Smooth muscle cell of the coronary artery (primary cell): ENCODE measurements at places on chromosomes 11 and 22. TPM values are rescaled to one million over a fixed set of nuclear protein-coding genes. Genes with fewer than 3 reads are reported as not detected.

Gene PRPF19
- total RNA-seq = 28.4 and 36.8 TPM in 2 replicates

Gene GGTLC3
- total RNA-seq = not detected in 2 replicates

Gene TSPO
- total RNA-seq = 76.8 and 416 TPM in 2 replicates

Gene HTR3A
- total RNA-seq = not detected in 2 replicates

Gene ATF4
- total RNA-seq = 222 and 274 TPM in 2 replicates

Gene SCGB2A2
- not detected in 2 replicates for total RNA-seq

Gene TRIM48
- not detected in 2 replicates for total RNA-seq

Gene MISFA
- 1.4 and 1.8 TPM in 2 replicates for total RNA-seq

Gene KRTAP5-9
- total RNA-seq = not detected in 2 replicates
